Esophagus muscularis mucosa (tissue), 4 donors: ENCODE measurements at places on chromosomes 1 and 21. TPM values are rescaled to one million over a fixed set of nuclear protein-coding genes. Genes with fewer than 3 reads are reported as not detected.

The FCRL4 gene
- not detected for total RNA-seq

The DIO1 gene
- not detected for total RNA-seq

The CFAP74 gene
- total RNA-seq = not detected

The TP73 gene
- not detected for total RNA-seq

The FOXD2 gene
- under 0.01 TPM for total RNA-seq

The CTH gene
- total RNA-seq = 5.0 TPM

The TRIM63 gene
- 2.1 TPM for total RNA-seq

The OR2L13 gene
- not detected for total RNA-seq

The COL24A1 gene
- 5.3 TPM for total RNA-seq

The CHML gene
- 8.2 TPM for total RNA-seq

The DMRTA2 gene
- not detected for total RNA-seq

The CALML6 gene
- total RNA-seq = not detected

The SLC16A4 gene
- 8.2 TPM for total RNA-seq

The OR2T33 gene
- total RNA-seq = not detected

The LCE6A gene
- not detected for total RNA-seq

The PCSK9 gene
- total RNA-seq = not detected

The CDC7 gene
- total RNA-seq = 2.8 TPM

The UBL4B gene
- total RNA-seq = not detected

The EFCAB7 gene
- 6.7 TPM for total RNA-seq

The PTAFR gene
- 4.6 TPM for total RNA-seq

The CDA gene
- total RNA-seq = 4.8 TPM

The KLHDC8A gene
- 2.0 TPM for total RNA-seq

The PROK1 gene
- not detected for total RNA-seq

The TAS1R1 gene
- total RNA-seq = not detected

The ETNK2 gene
- total RNA-seq = 5.6 TPM

The C1orf53 gene
- 0.83 TPM for total RNA-seq

GRCh38 chr1:20346433-20346832 lies 55.8 kb downstream of the VWA5B1 start:
- DNase-seq = no peak

- DNase-seq = no peak
Observed at GRCh38 chr1:106603616-106604015, 452.9 kb upstream of the PRMT6 start.

- DNase-seq = no peak
Observed at GRCh38 chr1:93446837-93447451, 974 bp upstream of the FNBP1L start.

- no peak for DNase-seq
Observed at GRCh38 chr1:201072922-201073321, 39.3 kb downstream of the CACNA1S start.

DNA sequence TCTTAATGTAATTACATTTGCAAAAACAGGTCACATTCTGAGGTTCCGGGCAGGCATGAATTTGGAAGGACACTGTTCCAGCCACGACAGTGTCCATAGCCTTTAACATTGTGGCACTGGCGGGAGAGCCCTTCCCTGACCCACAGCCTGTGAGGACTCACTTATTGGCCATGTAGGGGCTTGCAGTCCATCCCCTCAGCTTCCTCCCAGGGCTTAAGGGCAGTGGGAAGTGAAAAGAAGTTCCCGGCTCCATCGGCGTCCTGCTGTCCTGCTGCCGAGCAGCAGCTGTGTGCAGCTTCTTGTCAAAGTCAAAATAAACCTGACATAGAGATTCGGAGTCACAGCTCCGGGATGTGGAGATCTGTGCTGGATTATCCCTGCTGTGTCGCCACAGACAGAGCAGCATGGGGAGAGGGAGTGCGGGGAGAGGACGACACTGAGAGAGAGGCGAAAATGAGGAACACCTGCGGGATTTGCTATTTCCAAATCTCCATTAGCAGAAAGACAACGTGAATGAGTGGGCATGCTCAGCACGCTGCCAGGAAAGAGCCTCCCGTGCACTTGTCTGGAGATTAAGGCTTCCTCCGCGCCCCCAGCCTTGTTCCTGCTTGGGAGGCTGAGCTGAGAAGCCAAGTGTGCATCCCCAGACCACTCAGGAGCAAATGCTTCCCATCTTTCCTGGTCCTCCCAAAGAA lies 260.3 kb downstream of the ASTN1 start:
- DNase-seq = no peak

GRCh38 chr1:86942743-86943142 lies 28.3 kb downstream of the HS2ST1 start:
- no peak for DNase-seq

GRCh38 chr1:64393790-64394189 lies 76.1 kb upstream of the CACHD1 start:
- DNase-seq = no peak

GRCh38 chr1:37502104-37502503 lies 12.5 kb downstream of the MEAF6 start:
- no peak for DNase-seq

DNA sequence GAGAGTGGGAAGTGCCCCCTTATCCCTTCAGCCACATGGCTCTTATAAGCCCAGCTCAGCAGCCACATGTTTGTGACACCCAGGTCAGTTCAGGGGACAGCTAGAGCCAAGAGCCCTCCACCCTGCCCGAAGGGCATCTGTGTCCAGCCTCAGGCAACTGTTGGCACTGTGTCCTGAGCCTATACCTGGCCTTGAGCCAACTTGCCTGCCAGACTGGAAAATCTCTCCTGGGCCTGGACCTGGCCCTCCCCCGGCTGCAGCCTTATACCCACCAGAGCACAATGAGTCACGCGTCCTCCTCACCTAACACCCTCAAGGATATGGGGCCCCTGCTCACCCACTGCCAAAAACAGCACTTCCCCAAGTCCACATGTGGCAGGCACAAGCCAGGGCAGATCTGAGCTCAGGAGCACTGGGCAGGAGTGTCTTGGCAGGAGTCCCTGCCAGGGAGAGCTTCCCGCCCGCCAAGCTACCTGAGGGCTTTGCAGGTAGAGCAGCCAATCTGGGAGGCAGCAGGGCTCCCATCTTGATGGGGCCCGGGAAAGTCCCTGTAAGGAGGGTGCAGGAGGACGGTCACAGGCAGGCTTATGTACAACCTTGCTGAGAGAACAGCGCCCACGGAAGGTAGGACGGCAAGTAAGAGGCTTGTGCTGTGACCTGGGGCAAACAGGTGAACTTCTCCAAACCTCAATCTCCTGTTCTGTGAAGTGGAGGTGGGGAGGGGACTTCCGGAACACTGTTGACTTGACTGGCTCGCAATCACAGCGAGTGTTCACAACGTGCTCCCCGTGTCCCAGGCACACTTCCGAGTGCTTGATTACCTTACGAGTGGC lies 19.8 kb upstream of the HSPG2 start:
- no peak for DNase-seq

- no peak for DNase-seq
Observed at GRCh38 chr1:203199816-203200571, 13.5 kb upstream of the CHI3L1 start.

DNA sequence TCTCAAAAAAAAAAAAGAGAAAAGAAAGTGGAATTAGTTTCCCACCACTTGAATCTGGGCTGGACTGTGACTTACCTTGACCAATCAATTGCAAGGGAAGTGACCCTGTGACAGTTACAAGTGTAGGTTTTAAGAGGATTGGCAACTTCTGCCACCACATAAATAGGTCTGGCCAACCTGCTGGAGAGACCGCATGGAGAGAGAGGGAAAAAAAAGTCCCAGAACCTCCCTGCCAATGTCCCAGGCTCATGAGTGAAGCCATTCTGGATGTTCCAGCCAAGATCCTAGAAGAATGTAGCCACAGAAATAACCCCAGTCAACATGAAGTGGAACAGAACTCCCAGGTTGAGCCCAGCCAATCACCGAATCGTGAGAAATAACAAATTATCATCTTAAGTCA lies 11.8 kb upstream of the ZMYM6 start:
- no peak for DNase-seq

- no peak for DNase-seq
Observed at GRCh38 chr1:20389571-20389970, 96.4 kb downstream of the CAMK2N1 start.

DNA sequence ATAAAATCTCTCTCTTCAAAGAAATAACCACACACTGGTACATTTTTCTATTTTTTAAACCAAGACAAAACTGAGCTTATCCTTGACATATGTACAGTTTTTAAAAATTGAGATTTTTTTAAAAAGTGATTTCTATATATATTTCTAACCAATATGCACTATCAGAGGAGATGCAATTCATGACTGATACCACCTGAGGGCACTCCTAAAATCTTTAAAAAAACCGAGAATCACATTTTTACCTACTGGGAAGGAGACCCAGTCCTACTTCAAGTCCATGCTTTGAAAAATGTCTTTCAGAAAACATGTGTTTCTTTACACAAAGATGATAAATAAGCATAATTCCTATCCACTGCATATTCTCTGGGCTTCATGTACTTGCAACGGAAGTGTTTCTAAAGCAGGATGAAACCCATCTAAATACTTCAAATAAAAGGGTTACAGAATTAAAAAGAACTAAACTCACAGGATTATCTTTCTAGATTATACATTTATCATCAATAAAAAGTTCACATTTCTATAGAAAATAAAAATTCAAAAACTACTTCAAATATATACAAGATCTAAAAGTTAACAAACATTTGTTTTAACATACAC lies 98.6 kb downstream of the ENAH start:
- DNase-seq = no peak

GRCh38 chr1:218498056-218498938 lies 153.2 kb downstream of the TGFB2 start:
- no peak for DNase-seq

- DNase-seq = no peak
Observed at GRCh38 chr1:64675718-64676345, 69.0 kb upstream of the RAVER2 start.

GRCh38 chr1:162753998-162754585 lies 36.4 kb upstream of the HSD17B7 start:
- DNase-seq = no peak

- DNase-seq = no peak
Observed at GRCh38 chr1:50251702-50252101, 143.0 kb downstream of the ELAVL4 start.

DNA sequence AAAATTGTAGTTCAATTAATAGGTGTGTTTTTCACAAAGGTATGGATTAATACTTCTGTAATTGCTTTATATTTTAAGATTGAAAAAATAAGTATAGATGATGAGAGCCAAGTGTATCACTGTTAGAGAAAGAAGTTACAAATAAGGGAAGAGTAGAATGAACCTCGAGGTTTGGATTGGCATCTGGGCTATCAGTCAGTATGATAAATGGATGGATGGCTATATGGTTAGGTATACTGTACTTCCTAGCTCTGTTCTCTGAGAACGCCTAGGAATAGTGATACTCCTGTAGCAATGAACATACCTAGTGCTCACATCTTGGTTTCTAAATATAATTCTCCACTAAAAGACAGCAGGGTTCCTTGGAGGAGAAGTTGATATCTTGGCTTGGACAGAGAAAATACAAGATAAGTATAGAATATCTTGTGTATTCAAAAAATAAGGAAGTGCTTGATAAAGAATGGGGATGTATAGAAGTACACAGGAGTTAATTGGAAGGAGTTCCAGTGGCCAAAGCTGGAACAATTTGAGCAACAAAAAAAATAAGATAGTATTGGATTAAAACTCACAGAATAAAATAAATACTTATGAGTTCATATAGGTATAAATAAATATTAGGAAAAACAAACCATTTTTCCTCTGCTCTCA lies 12.4 kb downstream of the IPO9 start:
- no peak for DNase-seq

GRCh38 chr1:76190749-76191424 lies 116.3 kb downstream of the ST6GALNAC3 start:
- DNase-seq = no peak

- DNase-seq = no peak
Observed at GRCh38 chr21:16900685-16901084, 612.2 kb upstream of the CXADR start.

GRCh38 chr1:215612391-215612790 lies 45.3 kb downstream of the KCTD3 start:
- no peak for DNase-seq
